Pericardium fibroblast (primary cell): ENCODE measurements at places on chromosomes 12 and 14. TPM values are rescaled to one million over a fixed set of nuclear protein-coding genes. Genes with fewer than 3 reads are reported as not detected.

Gene OASL
- 0.34 TPM in 1 of 2 replicates, not detected in the other for total RNA-seq

Gene DNAJC22
- 0.34 and 4.3 TPM in 2 replicates for total RNA-seq

Gene CAPZA3
- total RNA-seq, result not detected in 2 replicates

Gene CACNA2D4
- total RNA-seq, result 0.09 and 0.35 TPM in 2 replicates

Gene TAS2R42
- total RNA-seq, result not detected in 2 replicates

Gene MMP19
- 20.8 and 25.9 TPM in 2 replicates for total RNA-seq

Gene NELL2
- total RNA-seq, result 0.09 and 0.47 TPM in 2 replicates

Gene KLHL33
- 0.09 and 0.12 TPM in 2 replicates for total RNA-seq

Gene PZP
- not detected in 2 replicates for total RNA-seq

Gene ARHGEF40
- 32.8 and 38.5 TPM in 2 replicates for total RNA-seq

Gene TSPAN9
- 31.9 and 41.4 TPM in 2 replicates for total RNA-seq

Gene AKAP3
- 0.51 and 0.58 TPM in 2 replicates for total RNA-seq

Gene CCDC175
- not detected in 2 replicates for total RNA-seq

Gene RNASE1
- 1.3 TPM in 1 of 2 replicates, not detected in the other for total RNA-seq

Gene TMEM30B
- total RNA-seq, result 0.12 and 0.34 TPM in 2 replicates

Gene RNU4-1
- total RNA-seq, result under 0.01 TPM in 2 replicates

Gene LUM
- 252 and 293 TPM in 2 replicates for total RNA-seq

Gene RIMBP2
- total RNA-seq, result 0.23 and 0.60 TPM in 2 replicates

Gene TMCC3
- total RNA-seq, result 0.51 and 4.1 TPM in 2 replicates

Gene GOLGA5
- 37.8 and 49.7 TPM in 2 replicates for total RNA-seq

Gene ESYT1
- 104 and 207 TPM in 2 replicates for total RNA-seq

Gene RPGRIP1
- 0.12 and 0.17 TPM in 2 replicates for total RNA-seq

Gene FGF6
- total RNA-seq, result not detected in 2 replicates

Gene SIX4
- 2.1 and 9.1 TPM in 2 replicates for total RNA-seq

Gene PTPRO
- 0.09 and 0.23 TPM in 2 replicates for total RNA-seq

Gene KRT2
- not detected in 2 replicates for total RNA-seq

Gene RDH12
- not detected in 2 replicates for total RNA-seq

Gene WIF1
- not detected in 2 replicates for total RNA-seq

Gene AICDA
- total RNA-seq, result not detected in 2 replicates

Gene ANG
- 12.3 and 12.8 TPM in 2 replicates for total RNA-seq

Gene ATG14
- total RNA-seq, result 8.2 and 8.6 TPM in 2 replicates
